ENCODE measurements at places on chromosomes 2 and 18. TPM values are rescaled to one million over a fixed set of nuclear protein-coding genes. Genes with fewer than 3 reads are reported as not detected.

The MPP4 gene
- not detected for total RNA-seq

The LRATD1 gene
- 65.2 TPM for total RNA-seq

The FSIP2 gene
- 2.3 TPM for total RNA-seq

The PLEKHH2 gene
- 14.1 TPM for total RNA-seq

The DCDC2C gene
- not detected for total RNA-seq

The TXNDC2 gene
- not detected for total RNA-seq

The IL37 gene
- 7.2 TPM for total RNA-seq

The RPIA gene
- total RNA-seq: 9.7 TPM

The NOSTRIN gene
- total RNA-seq: 10.9 TPM

The PIEZO2 gene
- total RNA-seq: 0.76 TPM

The EN1 gene
- total RNA-seq: 8.4 TPM

The VPS54 gene
- 20.7 TPM for total RNA-seq

The NEUROD1 gene
- total RNA-seq: not detected

The NEB gene
- 7.0 TPM for total RNA-seq

The CHST10 gene
- total RNA-seq: 2.8 TPM

The RAD51AP2 gene
- 0.11 TPM for total RNA-seq

The CABYR gene
- total RNA-seq: 1.2 TPM

The L3MBTL4 gene
- 15.8 TPM for total RNA-seq

The ZSWIM2 gene
- not detected for total RNA-seq

The RAB6C gene
- total RNA-seq: not detected

The DYNAP gene
- total RNA-seq: not detected

The NETO1 gene
- not detected for total RNA-seq

The CEBPZOS gene
- 23.8 TPM for total RNA-seq

The ST8SIA3 gene
- not detected for total RNA-seq

The FAP gene
- 1.8 TPM for total RNA-seq

The CLEC4F gene
- total RNA-seq: 0.76 TPM

The CCDC74B gene
- 0.96 TPM for total RNA-seq

The SCN3A gene
- total RNA-seq: 0.17 TPM

The PAX3 gene
- total RNA-seq: 13.8 TPM

The CNOT9 gene
- 41.9 TPM for total RNA-seq

The SPDYA gene
- total RNA-seq: 2.3 TPM

The TBC1D8 gene
- 38.8 TPM for total RNA-seq

The RNF125 gene
- total RNA-seq: 10.2 TPM

The RGPD5 gene
- total RNA-seq: 33.3 TPM

The HOXD13 gene
- 0.19 TPM for total RNA-seq

The TLX2 gene
- not detected for total RNA-seq

The SULT1C2 gene
- not detected for total RNA-seq

The TDRD15 gene
- total RNA-seq: not detected

The FABP1 gene
- total RNA-seq: not detected

The REG3G gene
- total RNA-seq: not detected

The THSD7B gene
- 0.34 TPM for total RNA-seq

The CDK5R2 gene
- not detected for total RNA-seq

The SEC11C gene
- total RNA-seq: 36.9 TPM

The MYO5B gene
- 44.4 TPM for total RNA-seq

The APCDD1 gene
- 158 TPM for total RNA-seq

The TNFRSF11A gene
- 5.2 TPM for total RNA-seq

The GFPT1 gene
- total RNA-seq: 17.0 TPM

The HAAO gene
- 3.9 TPM for total RNA-seq

The NLRC4 gene
- total RNA-seq: 0.17 TPM

All from suprapubic skin (tissue), 4 donors.